NCI-H446 treated with DMSO at 0.1 percent for 48 hours (cell line): ENCODE measurements at places on chromosomes 16 and 17.

DNA sequence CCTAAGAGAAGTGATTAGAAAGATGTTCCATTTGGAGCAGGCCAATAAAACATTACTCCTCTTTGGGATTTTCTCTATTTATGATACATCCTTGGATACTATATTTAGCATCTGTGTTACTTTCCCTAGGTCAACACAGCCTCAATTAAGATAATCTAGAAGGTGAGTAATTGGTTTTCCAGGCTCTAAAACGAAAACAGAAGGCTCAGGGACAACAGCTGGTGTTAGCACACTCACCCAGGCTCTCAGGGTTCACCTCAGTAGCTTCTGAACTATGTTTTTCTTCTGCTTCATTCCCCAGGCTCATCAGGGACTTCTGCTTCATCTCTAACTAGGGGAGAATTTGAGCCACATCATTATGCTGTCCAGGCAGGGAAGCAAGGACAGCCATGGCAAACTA lies 76.6 kb downstream of the ZZEF1 start:
- DNase-seq = no peak

GRCh38 chr16:2710021-2710710 lies 9.9 kb downstream of the PRSS27 start:
- DNase-seq = no peak

GRCh38 chr16:89693931-89694783 lies 7.3 kb downstream of the SPATA2L start:
- DNase-seq = no peak

DNA sequence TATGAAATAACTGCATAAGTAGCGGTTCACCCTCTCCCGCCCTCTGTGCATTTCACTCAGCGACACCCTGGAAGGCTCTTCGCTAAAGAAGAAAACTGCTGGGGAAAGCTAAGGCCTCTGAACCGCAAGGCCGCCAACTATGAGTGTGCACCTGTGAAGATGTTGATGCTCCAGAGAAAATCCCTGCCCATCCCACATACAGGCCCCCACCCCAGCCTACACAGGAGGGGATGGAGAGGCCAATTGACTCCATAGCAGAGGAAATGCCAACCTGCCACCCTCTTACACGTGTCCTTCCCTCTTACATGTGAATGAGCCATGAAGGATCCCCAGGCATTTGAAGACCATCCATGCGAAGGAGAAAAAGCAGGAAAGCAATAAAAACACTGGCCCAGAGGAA lies 104.8 kb downstream of the MGAT5B start:
- no peak for DNase-seq

DNA sequence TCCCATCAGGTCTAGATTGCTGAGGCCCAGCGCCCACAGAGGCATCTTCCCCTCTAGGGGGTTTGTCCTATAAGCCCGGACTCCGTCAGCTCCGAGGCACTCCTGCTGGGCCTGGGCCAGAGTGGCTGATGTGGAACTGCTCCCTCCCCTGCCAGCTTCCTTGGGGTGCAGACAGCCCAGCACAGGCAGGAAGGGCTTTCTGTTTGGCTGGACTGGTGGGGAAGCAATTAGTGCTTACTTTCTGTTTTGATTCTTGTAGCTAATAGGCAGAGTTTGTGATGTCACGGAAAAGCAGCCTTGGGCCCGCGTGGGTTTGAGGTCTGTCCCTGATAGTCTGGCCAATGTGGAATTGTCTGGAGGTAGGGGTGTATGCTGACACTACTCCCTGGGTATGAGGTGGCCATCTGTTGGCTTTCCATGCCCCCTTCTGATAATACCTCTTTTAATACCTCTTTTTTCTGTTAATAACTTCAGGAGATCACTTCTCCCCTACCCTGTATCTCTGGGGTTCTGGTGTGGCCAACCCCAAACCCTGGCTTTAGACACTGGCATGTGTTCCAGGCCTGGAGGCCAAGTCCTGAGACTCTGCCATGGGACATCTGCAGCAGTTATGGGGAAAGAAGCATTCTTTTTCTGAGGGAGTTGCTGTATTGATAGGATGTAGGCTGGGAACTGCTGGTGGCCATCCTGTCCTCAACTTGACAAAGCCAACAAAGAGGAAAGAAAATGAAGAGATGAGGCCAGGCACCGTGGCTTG lies 190.9 kb downstream of the RAB11FIP4 start:
- DNase-seq = no peak

DNA sequence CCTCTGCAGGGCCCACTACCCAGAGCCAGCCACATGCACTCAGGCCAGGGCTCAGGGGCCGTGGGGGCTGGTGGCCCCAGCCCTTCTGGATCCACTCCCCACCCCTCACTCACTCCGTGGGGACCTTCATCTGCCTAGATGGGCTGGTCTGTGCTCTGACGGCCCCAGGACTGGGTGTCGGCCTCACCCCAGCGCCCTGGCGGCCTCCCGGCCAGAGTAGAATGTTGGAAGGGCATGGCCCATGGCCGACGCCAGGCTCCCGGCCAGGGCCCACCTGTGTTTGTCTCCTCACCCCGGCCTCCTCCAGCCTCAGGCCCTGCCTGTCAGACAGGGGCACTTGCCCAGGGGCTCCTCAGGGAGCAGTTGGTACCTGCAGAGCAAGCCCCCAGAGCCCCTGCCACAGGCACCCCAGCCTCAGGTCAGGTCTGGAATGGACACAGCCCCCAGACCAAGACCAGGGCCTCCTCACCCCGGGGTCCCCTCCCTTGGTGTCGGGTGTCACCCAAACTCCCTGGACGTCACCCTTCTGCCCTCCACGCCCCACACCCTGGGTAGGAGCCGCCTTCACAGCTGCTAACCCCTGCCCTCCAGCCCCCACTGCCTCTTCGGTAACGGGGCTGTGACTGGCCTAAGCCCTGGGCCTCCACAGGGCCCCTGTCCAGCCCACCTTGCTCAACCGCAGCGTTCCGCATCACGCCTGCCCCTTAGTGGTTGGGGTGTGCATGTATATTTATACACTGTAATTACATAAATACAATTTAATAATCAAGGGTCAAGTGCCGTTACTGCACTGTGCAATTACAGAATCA lies 3.0 kb upstream of the CDH15 start:
- no peak for DNase-seq
